Esophagus muscularis mucosa (tissue), 4 donors: ENCODE measurements at places on chromosomes 6 and 20. TPM values are rescaled to one million over a fixed set of nuclear protein-coding genes. Genes with fewer than 3 reads are reported as not detected.

- no peak for DNase-seq
Measured at GRCh38 chr6:87200469-87201175, 45.3 kb downstream of the ZNF292 start.

- DNase-seq: no peak
Measured at GRCh38 chr6:75563032-75563431, 38.6 kb upstream of the SENP6 start.

DNA sequence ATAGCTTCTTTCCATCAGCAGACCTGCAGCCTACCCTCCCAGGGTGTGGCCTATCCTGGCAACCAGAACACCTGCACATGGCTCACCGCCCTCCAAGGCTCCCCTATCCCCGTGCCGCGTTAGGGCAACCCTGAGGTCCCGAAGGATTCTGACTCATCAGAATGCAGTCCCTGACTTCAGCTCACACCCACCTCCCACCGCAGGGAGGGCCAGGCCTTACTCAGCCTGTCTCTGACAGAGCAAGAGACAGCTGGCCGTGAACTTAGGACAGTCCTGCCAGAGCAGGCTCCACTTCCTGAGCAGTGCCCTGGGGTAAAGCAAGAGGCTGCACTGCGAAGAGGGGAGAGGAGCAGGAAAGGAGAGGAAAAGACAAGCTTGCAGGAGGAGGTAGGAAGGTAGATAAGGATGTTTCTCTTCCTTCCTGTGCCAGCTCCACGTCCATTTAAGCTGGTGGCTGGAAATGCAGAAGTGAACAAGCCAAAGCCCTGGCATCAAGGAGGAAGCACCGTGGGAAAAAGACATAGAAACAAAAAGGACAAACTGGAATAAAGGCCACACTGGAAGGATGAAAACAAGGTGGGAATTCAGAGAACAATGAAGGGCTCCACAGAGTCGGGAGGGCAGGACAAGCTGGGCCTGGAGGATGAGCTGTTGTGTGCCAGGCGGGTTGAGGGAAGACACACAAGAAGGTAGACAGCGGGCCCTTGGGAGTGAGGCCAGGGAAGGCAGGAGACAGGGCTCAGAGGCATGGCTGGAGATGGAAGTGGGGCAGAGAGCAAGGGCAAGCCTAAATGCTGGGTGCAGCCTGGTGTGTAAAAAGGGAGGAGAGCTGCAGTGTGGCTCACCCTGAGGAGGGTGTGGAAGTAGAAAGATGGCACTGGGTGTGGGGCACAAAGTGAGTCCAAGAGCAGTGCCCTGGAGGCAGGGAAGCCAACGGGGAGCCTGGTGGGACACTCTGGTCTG, 102.7 kb downstream of the SLC23A2 start:
- no peak for DNase-seq

DNA sequence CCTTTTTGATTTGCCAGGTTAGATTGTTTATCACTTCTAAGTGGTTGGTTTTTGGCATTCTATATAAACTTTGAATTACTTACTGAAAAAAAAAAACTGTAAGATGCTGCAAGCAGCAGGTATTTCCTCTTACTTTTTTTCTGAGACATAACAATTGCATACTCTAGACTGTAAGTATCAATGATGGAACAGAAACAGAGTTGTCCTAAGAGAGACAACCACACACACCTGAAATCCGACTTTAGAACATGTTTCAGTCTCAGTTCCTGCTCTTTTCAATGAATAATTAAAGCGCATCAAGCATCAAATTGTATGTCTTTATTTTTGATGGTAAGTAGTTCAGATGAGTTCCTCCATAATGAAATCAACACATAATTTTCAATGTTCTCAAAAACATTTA, 105.3 kb upstream of the KHDRBS2 start:
- no peak for DNase-seq

GRCh38 chr20:62088258-62089127, 22.8 kb upstream of the TAF4 start:
- no peak for DNase-seq

Gene IL17A
- not detected for total RNA-seq

Gene C20orf141
- not detected for total RNA-seq
